ENCODE measurements at places on chromosomes 12 and 14.

GRCh38 chr12:20487519-20487918, 119.2 kb downstream of the PDE3A start:
- DNase-seq: no peak

DNA sequence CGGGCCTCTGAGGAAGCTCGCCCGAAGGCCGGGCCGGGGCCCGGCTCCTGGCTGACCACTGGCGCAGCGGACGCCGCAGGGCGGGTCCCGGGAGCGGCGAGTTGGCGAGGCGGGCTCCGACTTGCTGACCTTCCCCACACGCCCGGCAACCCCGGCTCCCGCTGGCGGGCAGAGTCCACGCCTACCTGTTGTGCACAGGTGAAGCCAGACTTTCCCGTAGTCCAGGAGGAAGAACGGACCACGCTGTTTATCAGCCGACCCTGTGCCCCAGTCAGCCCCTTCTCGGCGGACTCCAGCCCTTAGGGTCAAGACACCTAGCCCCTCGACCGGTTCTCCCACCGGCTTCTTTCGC, 407 bp downstream of the HEATR5A start:
- peak; percentile 0 for DNase-seq

DNA sequence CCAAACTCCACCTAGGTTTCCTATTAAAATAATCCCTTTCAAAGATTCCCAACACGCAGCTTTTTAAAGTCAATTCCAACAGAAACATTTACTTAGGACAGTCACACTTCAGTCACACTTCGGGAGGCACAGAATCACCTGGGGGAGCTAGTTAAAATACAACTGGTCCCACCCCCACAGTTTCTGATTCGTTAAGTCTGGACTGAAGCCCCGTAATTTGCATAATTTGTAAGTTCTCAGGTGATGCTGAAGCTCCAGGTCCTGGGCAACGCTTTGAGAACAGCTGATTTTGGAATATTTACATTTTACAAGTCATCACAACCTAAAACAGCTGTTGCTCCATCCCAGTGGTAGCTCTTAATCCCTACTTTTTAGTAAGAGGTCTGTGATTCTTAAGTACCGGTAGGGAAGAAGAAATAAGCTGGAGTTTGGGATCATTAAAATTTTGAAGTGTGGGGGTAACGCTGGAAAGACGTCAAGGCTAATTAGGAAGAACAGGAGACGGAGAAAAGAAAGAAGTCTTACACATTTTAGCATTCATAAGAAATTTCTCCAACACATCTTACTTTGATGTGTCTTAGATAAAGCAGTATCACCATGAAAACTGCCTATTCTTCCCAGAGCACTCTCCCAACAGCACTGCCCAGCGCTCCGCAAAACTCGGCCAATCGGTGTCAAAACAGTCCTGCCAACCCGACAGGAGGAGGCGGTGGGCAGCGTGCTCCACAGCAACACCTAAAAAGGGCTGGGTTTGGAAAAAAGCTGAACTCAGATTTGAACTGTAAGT, 1.1 kb downstream of the IPO8 start:
- DNase-seq: no peak

GRCh38 chr12:108633534-108634248, at the start of gene SELPLG:
Gene SELPLG (minus strand): TSS chr12:108633894. CDS start chr12:108624307, 9,587 bp downstream.
- DNase-seq: peak; percentile 69

- DNase-seq: no peak
These were observed 52.9 kb downstream of the ABCC9 start for GRCh38 chr12:21888276-21888863.

- DNase-seq: no peak
These were observed 305.0 kb upstream of the DIO3 start for GRCh38 chr14:101256266-101256665.

DNA sequence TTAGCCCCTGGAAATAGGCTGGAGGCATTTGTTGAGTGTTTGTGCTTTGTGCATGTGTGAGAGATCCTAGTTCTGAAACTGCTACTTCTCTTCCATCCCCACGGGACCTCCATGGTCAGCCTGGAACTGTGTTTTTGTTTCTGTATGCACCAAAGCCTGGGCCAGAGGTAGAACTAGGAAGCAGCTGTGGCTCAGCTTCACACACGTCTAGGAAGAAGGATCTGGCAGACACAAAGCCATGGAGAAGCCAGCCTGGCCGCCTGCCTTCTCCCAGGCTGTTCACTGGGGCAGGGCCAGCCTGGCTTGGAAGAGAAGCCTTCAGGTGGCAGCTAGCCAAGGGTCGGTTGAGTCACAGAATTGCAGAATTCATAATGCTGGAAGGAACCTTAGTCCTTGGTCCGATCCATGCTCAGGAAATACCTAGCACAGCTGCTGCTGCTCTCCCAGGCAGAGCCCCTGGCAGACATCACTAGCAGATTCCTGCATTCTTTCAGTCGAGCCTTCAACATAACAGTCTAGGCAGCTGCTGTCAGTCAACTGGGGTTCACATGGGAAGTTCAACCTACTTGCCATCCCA, 27.0 kb downstream of the RIN3 start:
- no peak for DNase-seq

DNA sequence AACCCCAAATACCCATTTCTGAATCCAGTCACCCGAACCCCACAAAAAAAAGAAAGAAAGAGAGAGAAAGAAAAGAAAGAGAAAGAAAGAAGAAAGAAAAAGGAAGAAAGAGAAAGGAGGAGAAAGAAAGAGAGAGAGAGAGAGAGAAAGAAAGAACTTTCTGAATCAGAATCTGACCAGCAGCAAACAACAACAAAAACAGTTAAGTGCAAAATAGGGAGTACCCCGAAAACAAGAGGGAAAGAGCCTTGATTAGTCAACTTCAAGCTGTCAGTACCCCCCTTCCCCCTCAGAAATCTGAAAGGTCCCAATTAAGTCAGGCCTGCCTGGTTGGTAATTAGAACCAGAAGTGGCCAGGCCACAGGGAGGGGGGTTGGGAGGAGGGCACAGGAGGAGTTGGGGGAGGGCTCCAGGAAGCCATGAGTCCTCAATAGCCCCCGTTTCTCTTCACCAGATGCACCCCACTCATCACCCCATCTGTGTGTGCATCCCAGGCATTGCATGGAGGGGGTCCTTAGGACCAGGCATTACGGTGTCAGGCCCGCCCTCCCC, 9.8 kb downstream of the RARG start:
- DNase-seq: no peak

GRCh38 chr12:91877456-91878235, 268.0 kb downstream of the BTG1 start:
- no peak for DNase-seq

- DNase-seq: no peak
These were observed 59.7 kb downstream of the TRPV4 start for GRCh38 chr12:109773384-109774011.

DNA sequence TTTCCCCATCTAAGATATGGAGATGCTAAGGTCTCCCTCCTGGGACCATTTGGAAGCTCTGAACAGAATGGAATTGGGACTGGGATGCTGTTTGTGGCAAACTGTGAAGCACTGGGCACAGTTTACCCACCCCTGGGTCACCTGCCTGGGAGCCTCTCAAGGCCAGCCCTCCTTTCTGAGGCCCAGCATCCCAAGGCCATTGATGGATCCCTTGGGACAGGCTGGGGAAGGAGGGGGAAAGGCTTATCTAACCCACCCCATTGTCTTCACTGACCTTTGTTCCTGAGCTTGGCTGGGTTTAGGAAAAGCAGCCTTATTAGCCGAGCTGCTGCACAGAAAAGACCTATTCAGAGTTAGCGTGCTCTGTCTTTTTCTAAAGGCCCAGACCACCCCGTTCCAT, 5.2 kb downstream of the CCDC85C start:
- no peak for DNase-seq

DNA sequence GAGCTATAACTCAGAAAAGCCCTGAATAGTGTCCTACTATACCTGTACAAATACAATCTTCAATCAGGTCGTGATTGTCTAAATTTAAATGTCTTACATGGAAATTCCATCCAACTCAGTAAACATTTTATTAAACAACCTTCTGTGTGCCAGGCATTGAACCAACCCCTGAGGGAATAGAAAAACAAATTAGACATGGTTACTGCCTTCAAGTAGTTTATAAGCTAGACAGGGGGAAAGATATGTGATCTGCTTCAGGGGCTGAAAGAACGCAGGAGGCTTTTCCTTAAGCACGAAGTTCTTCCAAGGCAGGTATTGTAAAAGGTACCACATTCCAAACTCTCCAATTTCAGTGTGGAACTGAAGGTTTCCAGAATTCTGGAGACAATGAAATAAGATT, 39.7 kb upstream of the STAB2 start:
- DNase-seq: no peak

GRCh38 chr12:8698132-8698851, 501 bp downstream of the RIMKLB start:
- peak; percentile 17 for DNase-seq

- no peak for DNase-seq
These were observed 865.7 kb downstream of the SLC6A15 start for GRCh38 chr12:84046859-84047258.

- DNase-seq: no peak
These were observed 101.5 kb upstream of the CCDC91 start for GRCh38 chr12:28088566-28089272.

- DNase-seq: no peak
These were observed 23.8 kb downstream of the MLXIP start for GRCh38 chr12:122102331-122102730.

- DNase-seq: no peak
These were observed 8.3 kb downstream of the PXN start for GRCh38 chr12:120257041-120257821.

- DNase-seq: no peak
These were observed 68.3 kb downstream of the FOXN3 start for GRCh38 chr14:89348722-89349121.

DNA sequence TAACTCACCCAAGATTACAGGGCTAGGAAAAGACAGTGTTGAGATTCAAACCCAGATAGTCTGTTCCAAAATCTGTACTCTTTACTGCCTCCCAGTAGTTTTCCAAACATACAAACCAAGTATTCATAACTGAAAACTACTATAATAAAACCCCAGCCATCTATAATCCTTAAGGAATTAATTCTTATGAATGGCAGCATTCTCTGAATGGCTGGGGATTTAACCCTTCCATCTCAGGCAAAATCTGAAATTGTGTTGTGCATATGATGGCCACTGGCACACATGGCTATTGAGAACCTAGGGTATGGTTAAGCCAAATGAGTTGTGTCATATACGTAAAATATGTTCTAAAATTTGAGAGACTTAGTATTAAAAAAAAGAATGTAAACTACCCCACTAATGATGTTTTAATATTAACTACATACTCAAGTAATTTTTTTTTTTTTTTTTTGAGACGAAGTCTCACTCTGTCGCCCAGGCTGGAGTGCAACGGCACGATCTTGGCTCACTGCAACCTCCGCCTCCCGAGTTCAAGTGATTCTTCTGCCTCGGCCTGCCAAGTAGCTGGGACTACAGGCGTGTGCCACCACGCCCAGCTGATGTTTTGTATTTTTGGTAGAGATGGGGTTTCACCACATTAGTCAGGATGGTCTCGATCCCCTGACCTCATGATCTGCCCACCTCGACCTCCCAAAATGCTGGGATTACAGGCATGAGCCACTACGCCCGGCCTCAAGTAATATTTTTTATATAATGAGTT, 16.7 kb downstream of the PPP1R13B start:
- DNase-seq: no peak

DNA sequence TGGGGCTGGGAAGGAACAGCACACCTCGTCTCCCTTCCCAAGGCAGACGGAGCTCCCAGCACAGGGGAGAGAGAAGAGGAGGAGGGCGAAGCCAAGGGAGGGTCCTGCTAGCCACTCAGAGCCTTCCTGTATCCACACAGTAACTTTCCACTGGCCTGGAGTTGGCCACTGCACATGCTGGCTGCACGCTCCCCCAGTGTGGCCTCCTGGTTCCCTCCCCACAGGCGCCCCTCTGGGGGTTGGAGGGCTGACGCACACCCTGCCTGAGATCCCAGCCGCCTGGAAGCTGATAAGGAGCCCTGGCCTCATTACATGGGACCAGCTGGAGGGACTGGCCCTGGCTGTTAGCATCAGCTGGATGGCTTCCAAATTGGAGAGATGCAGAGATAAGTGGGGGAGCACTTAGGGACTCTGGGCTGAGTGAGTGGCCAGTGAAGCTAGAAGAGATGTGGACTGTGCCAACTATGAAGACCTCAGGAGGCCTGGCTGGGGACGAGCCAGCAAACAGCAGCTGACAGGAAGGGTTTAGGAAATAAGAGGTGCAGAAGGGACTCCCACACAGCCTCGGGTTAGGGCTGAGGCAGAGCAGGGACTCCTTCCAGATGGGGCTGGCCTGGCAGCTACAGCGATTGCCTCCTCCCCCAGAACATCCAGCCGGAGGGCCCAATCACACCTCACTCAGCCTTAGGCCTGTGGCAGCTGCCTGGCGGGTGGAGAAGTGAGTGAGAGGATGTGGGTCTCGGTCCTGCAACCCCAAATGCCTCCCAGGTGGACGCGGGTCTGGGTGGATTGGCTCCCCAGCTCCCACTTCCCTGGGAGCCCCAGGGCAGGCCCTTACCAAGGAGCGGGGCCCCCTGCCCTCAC, 26.3 kb upstream of the BCDIN3D start:
- no peak for DNase-seq

GRCh38 chr14:105390849-105391500, 7.4 kb upstream of the TEX22 start:
- DNase-seq: no peak

DNA sequence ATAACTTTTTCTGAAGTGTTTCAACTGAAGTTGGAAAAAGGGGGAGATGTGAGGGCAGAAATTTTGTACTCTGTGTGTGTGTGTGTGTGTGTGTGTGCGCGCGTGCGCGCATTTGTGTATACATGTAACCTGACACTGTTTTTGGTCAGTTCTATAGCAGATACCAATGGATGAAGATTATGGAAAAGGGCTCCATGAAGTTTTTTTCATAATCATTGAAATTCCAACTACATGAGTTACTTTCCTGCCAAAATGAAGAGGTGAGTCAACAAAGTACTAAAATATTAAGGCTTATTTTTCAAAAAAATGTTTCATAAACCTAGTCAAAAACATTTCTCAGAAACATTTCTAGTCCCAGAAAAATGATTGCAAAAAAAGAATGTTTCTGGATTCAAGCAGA, 25.7 kb upstream of the CERS5 start:
- DNase-seq: no peak

DNA sequence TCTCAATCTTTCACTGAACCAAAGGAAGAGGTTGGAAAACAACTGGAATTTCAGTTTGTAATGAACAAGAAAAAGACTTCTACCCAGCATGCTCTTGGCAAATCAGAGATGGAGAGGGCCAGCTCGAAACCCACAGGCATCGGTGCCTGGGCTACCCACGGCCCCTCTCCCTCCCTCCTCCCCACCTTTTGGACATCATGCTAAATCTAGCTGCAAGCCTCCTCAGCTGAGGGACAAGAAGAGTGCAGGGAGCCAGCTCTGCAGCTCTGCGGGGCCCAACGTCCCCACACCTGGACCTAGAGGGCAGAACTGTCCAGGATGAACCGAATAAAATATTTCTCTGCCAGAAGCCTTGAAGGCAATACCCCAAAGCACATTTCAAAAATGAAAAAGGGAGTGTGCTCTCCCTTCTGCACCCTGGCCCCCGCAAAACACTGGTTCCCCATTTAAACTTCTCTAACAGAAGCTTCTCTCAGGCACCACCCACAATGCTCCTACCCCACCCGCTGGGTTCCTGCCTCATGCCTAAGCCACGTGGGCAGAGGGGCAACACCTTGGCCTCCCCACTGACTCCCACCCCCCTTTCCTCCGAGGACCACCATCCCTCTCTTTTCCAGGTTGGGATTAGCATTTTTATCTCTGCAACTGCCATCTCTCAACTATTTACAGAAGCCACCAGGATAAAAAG, 8.2 kb downstream of the CAMKK2 start:
- no peak for DNase-seq
